ENCODE measurements at places on chromosomes 1 and 21.

DNA sequence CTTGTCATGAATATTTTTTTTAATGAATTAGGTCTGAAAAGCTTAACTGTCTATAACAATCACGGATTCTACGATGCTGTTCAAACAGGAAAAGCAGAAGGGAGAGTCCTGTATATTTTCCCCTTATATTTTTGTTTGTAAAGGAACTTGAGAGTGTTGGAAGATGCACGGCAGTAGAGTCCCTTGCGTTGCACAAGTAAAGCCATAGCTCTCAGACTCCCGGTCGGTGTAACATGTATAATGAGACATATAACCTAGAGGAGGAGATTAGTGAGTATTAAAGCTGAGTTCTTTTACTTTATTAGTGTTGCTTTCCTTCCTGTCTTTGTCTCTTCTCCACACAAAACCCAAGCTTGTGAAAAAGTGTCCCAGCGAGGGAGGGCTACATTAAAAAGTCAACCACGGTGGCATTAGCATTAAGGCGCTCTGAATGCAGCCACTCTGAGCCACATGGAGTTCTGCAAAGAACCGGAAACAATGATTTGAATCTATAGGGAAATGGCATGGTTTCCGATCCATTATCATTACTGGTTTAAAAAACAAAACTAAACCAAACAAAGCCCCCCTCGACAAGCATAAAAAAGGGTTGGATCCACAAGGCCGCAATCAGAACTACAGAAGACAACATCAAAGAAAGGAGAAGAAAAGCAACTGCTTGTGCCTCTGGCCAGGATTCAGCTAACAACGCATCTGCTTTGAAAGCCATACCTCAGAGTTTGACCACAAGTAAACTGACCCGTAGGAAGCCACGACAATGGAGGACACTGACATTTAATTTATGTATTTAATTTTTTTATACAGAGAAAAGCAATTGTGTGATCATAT is 356.8 kb downstream of the LMO4 start:
- DNase-seq: no peak

GRCh38 chr1:2561446-2561845 is 5.3 kb downstream of the TNFRSF14 start:
- DNase-seq: no peak

- no peak for DNase-seq
Measured at GRCh38 chr1:103517380-103518047, 8.0 kb upstream of the RNPC3 start.

GRCh38 chr1:208544794-208545193 is 300.6 kb upstream of the PLXNA2 start:
- no peak for DNase-seq

DNA sequence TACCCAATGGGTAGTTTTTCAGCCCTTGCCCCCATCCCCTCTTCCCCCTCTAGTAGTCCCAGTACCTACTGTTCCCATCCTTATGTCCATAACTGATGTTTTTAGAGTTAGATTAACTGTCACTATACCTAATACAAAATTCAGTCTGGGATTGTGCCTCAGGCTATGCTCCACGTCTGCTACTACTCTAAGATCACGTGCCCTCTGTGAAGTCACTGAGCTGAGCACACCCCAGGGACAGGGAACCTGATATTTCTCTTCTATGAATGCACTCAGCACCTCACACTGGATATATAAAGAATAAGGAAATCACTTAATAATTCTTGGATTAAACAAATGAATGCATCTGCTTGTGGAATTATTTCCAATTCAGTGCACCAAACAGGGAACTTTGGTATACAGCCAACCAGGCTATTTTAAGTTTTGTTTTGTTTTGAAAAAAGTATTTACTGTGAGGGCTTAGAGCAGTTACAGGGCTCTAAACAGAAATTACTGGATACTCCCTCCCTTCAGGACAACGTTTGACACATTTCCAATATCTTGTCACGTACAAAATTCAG is 307.9 kb downstream of the SMYD3 start:
- no peak for DNase-seq

DNA sequence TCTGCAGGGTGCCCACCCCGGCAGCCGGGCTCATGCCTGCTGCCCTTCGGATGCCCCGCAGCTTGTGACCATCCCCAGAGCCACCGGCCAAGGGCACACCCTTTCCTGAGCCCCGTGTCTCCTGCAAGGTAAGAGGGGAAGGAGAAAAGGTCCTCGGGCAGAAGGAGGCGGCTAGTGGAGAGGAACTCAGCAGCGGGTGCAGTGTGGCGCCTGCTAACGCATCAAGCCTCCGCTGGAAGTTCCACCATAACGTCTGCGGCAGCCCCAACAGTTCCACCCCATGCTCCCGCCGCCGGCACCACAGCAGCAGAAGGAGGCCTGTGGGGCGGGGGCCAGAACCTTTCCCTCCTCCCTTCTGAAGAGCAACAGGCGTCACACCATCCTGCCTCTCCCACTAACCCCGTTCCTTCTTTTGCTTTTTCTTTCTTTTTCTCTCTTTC is 990 bp downstream of the VWA5B1 start:
- DNase-seq: no peak

All from epithelial cell of proximal tubule (primary cell).